Stomach (tissue), 19 donors: ENCODE measurements at places on chromosomes 11 and 22. TPM values are rescaled to one million over a fixed set of nuclear protein-coding genes. Genes with fewer than 3 reads are reported as not detected.

KRTAP5-11 gene
- total RNA-seq = not detected

PLEKHB1 gene
- total RNA-seq = 10.3 TPM

CRYBB2 gene
- total RNA-seq = not detected

OR6T1 gene
- total RNA-seq = not detected

OR52I2 gene
- not detected for total RNA-seq

CREB3L1 gene
- total RNA-seq = 21.0 TPM

IGLL1 gene
- total RNA-seq = not detected

RAG1 gene
- 5.0 TPM for total RNA-seq

PKDREJ gene
- not detected for total RNA-seq

MMP7 gene
- total RNA-seq = 2.0 TPM

UPK3A gene
- not detected for total RNA-seq

KLHL35 gene
- total RNA-seq = 2.9 TPM

SAA1 gene
- total RNA-seq = 2.7 TPM

OR5A1 gene
- total RNA-seq = not detected

PDGFB gene
- 9.5 TPM for total RNA-seq

ETS1 gene
- 24.6 TPM for total RNA-seq

OR4C5 gene
- total RNA-seq = not detected

SLC22A9 gene
- total RNA-seq = not detected

FAM83F gene
- total RNA-seq = 17.4 TPM

CSF2RB gene
- 3.6 TPM for total RNA-seq

HBG2 gene
- total RNA-seq = not detected

P2RY6 gene
- 1.3 TPM for total RNA-seq

RFPL2 gene
- total RNA-seq = not detected

BAIAP2L2 gene
- 3.5 TPM for total RNA-seq

CHST1 gene
- not detected for total RNA-seq

OR5B21 gene
- total RNA-seq = not detected

ANGPTL5 gene
- total RNA-seq = not detected

PNPLA3 gene
- not detected for total RNA-seq

CALCA gene
- not detected for total RNA-seq

TBX1 gene
- total RNA-seq = not detected

RIBC2 gene
- 13.0 TPM for total RNA-seq

ZNF280B gene
- not detected for total RNA-seq

CECR2 gene
- total RNA-seq = 1.4 TPM

OR52N4 gene
- not detected for total RNA-seq

PTPN5 gene
- 2.9 TPM for total RNA-seq

PARVG gene
- total RNA-seq = 21.1 TPM

C22orf42 gene
- not detected for total RNA-seq

OR4A16 gene
- not detected for total RNA-seq

OR51B5 gene
- total RNA-seq = 1.2 TPM

SPON1 gene
- 73.6 TPM for total RNA-seq

PHOX2A gene
- total RNA-seq = not detected

PAX6 gene
- 8.7 TPM for total RNA-seq
